ENCODE measurements at places on chromosomes 5 and 9.

DNA sequence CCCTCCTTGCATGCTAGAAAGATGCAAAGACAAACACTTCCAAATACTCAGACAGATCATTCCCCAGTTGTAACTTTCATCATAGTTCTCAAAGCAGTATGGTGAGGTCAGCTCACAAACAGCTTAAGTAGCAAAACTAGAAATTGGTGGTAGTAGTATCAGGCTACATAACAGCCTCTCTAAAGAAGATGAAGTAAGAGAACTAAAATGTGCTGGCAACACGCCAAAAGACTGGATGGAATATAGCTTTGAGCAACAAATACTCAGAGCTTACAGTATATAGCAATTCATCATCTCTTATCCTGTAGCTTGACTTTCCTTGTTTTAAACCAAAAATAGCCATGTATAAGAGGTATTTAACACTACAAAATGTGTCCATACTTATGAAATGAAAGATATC, 7.5 kb downstream of the PFDN1 start:
- no peak for DNase-seq

DNA sequence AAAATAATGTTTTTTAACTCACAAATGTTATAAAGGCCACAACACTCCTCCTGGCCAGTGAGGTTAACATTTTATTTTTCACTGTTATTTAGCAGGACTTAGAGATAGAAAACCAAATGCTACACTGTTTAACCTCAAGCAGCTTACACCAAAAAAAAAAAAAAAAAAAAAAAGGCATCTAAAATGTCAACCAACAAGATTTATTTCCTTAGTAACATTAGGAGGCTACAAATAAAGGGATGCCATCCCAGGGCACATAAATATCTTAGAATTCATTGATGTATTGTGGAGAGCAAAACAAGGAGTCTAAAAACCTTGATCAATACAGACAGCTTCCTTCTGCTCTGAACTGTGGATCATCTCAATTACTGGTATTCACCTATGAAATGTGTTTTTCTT, 53.7 kb downstream of the ELAVL2 start:
- DNase-seq, result no peak

GRCh38 chr9:130030651-130031127, 12.3 kb downstream of the FNBP1 start:
- DNase-seq, result no peak

- no peak for DNase-seq
Observed at GRCh38 chr9:2396622-2397285, 224.8 kb upstream of the VLDLR start.

- DNase-seq, result no peak
Observed at GRCh38 chr5:168288349-168289245, 2.8 kb upstream of the WWC1 start.

All from esophagus squamous epithelium (tissue), 5 donors.